ENCODE measurements at places on chromosomes 5 and 9.

DNA sequence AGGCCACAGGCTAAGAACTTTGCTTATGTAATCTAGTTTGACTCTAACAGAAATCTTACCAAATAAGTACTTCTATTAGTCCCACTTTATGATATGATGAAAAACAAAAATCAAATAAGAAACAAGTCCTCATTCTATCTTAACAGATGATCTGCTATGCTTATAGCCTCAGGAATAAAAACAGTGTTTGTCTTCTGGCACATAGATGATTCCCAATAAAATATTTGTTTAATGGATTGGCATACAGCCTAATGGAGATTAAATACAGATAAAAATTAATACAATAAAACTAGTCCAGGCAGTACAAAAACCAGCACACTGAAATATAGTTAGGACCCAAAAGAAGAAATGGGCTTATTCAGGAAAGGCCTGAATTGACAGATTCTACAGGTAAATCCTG, 971.4 kb upstream of the WWC1 start:
- DNase-seq, result no peak

- no peak for DNase-seq
Observed at GRCh38 chr9:121556580-121556979, 56.9 kb upstream of the GGTA1 start.

- DNase-seq, result no peak
Observed at GRCh38 chr5:149172261-149172660, 31.0 kb downstream of the ABLIM3 start.

GRCh38 chr9:88258024-88258423, 119.7 kb upstream of the SPATA31C2 start:
- no peak for DNase-seq

GRCh38 chr5:67989456-67989855, 226.1 kb upstream of the PIK3R1 start:
- DNase-seq, result no peak

GRCh38 chr5:53987101-53987500, 323.3 kb downstream of the ARL15 start:
- DNase-seq, result no peak

- DNase-seq, result no peak
Observed at GRCh38 chr9:85960688-85961093, 19.7 kb downstream of the NAA35 start.
